ENCODE measurements at places on chromosomes 6 and 20.

- DNase-seq = no peak
These were observed 6.1 kb upstream of the PM20D2 start for GRCh38 chr6:89139509-89140346.

- DNase-seq = no peak
These were observed 33.4 kb upstream of the IL17A start for GRCh38 chr6:52152711-52153160.

GRCh38 chr6:169253337-169254238 lies at the start of gene THBS2:
Gene THBS2 (minus strand): TSS chr6:169253846. CDS start chr6:169250784, 3,062 bp downstream.
- DNase-seq = no peak

- no peak for DNase-seq
These were observed 1.9 kb downstream of the FAM83C start for GRCh38 chr20:35290186-35290886.

- DNase-seq = no peak
These were observed 459.1 kb upstream of the CITED2 start for GRCh38 chr6:139833592-139833991.

GRCh38 chr6:125316621-125317020 lies 14.9 kb upstream of the HDDC2 start:
- no peak for DNase-seq

- no peak for DNase-seq
These were observed 8.9 kb downstream of the NT5E start for GRCh38 chr6:85458782-85459181.

DNA sequence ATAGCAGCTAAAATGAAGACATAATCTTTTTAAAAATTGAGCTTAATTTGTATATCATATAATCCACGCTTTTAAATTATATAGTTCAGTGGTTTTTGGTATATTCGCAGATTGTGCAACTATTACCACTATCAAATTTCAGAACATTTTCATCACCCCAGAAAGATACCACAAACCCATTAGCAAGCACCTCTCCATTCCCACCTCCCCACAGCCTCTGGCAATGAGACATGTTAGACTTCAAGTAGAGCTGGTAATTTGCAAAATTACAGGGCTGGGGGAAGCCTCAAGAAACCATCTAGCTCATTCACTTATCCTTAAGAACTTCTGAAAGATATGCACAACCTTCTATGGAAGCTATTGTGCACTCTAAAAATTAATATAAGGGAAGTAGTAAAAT lies 37.2 kb downstream of the TRMT6 start:
- peak; percentile 36 for DNase-seq

DNA sequence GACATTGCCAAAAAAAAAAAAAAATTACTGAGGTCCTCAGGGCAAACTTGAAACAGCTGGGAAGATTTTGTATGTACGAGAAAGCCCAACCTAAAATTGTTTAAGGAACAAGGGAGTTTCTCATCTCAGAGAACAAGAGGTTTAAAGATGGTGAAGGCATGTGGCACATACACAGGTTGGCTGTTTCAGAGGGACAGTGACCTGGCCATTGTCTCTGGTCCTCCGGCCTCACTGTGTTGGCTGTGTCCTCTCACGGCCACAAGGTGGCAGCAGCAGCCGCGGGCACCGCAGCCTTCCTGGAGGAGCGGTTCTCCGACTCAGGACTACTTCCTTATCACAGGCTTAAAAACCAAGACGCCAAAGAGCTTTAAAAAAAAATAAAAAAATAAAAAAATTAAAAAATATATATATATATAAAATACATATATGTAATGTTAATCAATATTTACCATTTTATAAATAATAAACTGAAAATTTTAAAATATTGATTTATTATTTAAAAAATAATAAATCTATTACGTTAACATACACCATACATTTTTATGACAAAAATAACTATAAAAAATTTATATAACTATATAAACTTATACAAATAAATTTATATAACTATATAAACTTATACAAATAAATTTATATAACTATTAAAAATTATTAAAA lies 52.8 kb downstream of the GTF2H5 start:
- DNase-seq = peak; percentile 79

DNA sequence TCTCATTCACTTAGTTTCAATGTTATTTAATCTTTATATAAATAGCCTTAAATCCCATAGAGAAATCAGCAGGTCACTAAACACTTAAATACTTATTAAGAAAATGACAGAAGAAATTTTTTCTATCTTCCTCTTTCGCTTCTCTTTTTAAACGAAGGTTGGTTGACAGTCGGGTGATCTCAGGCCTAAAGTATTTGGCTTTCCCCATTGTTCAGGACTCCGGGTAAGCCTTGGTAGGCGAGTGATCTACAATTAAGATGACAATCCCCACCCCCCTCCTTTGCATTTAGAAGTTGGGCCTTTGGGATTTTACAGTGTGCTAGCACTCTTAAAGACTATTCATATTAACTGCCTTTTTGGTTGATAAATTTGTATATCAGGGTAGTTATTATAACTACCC lies 19.7 kb upstream of the UTRN start:
- DNase-seq = no peak

DNA sequence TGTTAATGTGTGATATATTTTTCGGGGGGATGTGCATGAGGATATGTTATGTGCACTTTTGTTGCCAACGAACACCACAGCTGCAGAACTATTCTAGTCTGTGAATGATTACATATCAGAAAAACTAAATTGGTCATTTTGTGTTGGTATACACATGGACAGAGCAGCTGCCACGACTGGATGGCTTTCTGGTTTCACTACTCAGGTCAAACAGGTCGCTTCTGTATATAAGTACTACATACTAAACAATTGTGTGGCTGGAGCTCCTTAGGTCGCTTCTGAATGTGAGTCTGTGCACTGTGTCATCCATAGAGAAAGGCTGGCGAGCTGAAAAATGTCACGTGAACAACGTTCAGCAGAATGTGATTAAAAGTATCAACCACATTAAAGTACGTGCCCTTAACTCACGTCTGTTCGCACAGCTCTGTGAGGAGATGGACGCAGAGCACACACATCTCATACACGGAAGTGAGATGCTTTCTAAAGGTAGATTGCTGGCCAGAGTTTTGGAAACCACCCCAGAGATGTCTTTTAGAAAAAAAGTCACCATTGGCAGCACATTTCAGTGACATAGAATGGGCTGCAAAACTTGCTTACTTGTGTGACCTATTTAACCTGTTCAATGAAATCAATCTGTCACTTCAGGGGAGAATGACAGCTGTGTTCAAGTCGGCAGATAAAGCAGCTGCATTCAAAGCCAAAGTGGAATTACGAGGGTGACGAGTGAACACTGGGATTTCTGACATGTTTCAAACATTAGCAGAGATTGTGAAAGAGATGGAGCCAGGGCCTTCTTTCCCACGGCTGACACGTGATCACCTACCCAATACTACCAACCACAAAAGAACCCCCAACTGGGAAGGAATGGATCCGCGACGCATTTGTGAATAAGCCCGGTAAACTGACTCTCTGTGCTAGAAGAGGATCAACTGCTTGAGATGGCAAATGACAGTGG lies 176.6 kb downstream of the PDE10A start:
- no peak for DNase-seq

DNA sequence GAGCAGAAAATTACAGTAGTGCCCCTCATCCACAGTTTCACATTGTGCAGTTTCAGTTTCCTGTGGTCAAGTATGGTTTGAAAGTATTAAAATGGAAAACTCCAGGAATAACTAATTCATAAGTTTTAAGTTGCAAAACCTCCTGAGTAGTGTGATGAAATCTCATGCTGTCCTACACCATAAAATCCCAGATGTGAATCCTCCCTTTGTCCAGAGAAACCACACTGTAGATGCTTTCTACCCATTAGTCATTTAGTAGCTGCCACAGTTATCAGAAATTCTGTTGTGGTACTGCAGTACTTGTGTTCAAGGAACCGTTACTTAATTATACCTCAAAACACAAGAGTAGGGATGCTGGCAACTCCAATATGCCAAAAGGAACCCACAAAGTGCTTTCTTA lies 74.7 kb downstream of the PTCHD4 start:
- no peak for DNase-seq

GRCh38 chr6:63319939-63320338 lies at the start of gene LGSN:
Gene LGSN (minus strand): TSS chr6:63319983. CDS start chr6:63319943, 40 bp downstream.
- no peak for DNase-seq

DNA sequence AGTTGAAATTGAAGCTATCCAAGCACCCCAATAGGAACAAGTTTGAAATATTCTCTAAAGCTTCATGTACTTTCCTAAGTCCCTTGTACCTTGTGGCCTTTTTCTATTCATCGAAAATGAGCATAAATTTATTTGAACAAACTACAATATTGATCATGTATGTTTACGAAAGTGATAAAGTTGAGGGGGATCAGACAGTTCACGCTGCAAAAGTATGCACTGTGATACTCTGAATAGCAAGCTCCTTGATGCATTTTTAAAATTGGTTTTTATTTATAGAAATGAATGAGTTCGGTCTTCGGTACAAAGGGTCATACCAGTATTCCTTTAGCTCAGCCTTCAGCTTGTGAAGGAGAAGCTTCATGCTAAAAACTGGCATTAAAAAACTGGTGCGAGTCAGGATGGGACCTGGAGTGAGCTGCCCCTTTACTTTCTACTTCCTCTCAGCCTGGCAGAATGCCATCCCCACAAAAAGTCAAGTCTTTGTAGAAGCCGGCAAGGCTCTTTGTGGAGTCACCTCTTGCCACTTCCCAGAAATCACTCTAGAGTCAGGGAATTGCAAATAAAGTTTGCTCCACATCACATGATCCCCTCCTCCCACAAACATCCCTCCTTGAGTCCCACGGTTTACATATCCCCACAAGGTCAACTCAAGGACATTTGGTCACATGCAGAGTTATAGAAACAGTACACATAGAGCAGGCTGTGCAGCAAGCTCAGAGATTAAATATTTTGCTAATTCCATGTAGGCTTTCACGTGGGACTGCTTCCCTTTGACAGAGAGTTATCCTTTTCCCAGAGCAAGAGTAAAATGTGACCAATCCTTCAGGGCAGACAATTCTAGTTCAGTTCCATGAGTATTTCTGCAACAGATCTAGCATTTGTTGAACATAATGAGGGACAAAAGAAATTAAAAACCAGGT lies 34.6 kb upstream of the ADGRF1 start:
- no peak for DNase-seq

DNA sequence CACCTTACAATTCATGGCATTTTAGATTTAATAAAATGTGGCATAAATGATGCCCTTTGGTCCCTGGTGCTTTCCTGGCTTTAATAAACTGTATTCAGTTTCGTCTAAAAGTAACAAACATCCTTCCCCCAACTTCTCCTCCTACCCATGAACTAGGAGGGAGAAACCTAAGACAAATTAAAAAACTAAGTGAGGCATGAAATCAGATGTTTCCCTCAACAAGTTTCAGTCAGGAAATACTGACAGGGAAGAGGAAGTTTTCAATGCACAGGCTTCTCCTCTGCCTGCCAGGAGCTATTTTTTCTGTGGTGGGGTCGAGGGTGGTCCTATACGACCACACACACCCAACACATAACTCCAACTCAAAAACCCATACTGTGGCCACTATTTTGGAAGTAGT lies 10.0 kb downstream of the HBS1L start:
- DNase-seq = no peak

- DNase-seq = no peak
These were observed 191.4 kb downstream of the TENT5A start for GRCh38 chr6:81561071-81561564.

DNA sequence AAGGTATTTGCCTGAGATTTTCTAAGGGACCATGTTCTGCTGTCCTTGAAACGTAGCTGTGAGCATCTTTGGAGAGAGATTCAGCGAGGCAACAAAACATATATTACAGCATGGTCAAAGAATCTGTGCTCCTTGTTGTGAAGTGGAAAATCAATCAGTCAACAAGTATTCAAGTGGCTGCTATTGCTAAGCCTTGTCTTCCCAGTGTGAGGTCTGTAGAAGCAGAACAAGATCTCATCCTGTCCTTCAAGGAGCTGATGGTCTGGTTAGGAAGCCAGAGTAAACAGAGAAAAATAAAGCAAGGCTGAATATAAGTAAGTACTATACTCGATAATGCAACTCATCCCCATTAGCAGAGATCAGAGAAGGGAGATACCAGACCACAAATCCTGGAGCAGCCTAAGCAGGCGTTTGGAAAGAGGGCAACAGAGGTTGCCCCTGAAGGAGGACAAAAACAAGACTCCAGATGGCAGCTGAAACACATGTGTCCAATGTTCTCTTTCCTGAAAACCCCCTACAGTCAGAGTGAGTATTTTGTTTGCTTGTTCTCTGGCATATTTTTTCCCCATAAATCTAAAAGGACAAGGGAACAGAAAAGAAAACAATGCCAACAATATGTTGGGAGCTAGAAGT lies 392.0 kb downstream of the SYNE1 start:
- no peak for DNase-seq

DNA sequence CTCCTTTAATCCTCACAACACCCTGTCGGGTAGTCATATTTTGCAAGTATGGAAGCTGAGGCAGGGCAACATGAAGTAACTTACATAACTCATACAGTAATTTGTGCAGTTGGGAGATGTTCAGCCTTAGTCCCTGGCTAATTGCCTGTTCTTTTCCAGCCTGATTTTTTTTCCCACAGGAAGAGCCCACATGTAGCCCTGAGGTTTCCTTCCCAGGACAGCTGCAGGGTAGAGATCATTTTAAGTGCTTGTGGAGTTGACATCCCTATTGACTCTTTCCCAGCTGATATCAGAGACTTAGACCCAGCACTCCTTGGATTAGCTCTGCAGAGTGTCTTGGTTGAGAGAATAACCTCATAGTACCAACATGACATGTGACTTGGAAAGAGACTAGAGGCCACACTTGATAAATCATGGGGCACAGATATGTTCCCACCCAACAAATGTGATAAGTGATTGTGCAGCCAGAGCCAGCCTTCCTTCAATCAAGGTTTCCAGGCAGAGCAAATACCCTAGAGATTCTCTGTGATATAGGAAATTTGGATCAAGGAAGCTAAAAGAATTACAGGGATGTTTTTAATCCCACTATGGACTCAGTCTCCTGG lies 5.0 kb upstream of the BTN2A1 start:
- no peak for DNase-seq

GRCh38 chr6:153816366-153816765 lies 222.7 kb upstream of the OPRM1 start:
- no peak for DNase-seq

- peak; percentile 40 for DNase-seq
These were observed 3.6 kb upstream of the PHF1 start for GRCh38 chr6:33407132-33407718.

All from AML-193 (cell line).